ENCODE measurements at places on chromosomes 1 and 21.

DNA sequence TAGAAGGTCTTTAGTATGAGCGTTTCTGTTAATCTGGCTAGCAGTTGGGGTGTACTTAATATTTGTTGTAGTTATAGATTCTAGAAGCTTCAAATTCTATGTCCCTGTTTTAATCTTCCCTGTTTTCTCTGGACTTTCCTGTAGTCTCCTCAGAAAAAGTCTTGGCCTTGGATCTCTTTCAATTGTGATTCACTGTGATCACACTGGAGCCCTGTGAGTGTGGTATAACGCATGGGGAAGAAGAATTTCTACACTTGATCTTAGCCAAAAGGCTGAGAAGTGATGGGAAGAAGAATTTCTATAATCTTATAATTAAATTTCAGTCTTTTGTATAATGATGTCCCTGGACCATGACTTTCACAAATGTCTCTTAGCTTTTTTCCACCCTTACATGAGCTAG lies 36.7 kb upstream of the COP1 start:
- DNase-seq, result no peak

GRCh38 chr1:184806296-184806721 lies 51.7 kb upstream of the EDEM3 start:
- DNase-seq, result no peak

GRCh38 chr1:88175120-88175630 lies 508.9 kb upstream of the PKN2 start:
- DNase-seq, result no peak

DNA sequence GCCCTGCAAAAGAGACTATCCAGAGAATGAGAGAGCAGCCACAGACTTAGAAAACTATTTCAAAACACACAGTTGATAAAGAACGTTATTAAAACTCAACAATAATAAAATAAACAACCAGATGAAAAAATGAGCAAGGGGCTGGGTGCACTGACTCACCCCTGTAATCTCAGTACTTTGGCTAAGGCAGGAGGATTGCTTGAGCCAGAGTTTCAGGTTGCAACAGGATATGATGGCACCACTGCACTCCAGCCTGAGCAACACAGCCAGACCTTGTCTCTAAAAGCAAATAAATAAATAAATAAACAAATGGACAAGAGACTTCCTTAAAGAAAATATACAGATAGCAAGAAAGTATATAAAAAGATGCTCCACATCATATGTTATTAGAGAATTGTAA lies 144.6 kb downstream of the LRRIQ3 start:
- DNase-seq, result no peak

GRCh38 chr1:150237746-150238145 lies 1.8 kb upstream of the ANP32E start:
- no peak for DNase-seq

DNA sequence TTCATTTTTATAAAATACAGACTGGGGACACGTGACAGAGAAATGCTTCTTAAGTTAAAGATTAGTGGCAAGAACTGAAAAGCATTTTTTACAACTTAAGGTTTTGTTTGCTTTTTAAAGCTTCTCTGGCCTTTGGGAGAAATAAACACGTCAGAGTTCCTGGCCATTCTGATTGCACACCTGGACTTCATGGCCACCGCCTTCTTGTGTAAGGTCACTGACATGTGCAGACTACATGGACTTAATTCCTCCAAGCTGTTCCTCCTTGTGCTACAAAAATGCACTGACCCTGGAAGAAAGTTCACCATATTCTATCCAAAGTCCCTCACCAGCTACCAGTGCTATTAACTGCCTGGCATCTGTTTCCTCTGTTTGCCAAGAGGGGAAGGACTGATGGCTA lies 56.1 kb downstream of the GADD45A start:
- DNase-seq, result no peak

- DNase-seq, result no peak
These were observed 163.9 kb downstream of the TSEN15 start for GRCh38 chr1:184215274-184215925.

DNA sequence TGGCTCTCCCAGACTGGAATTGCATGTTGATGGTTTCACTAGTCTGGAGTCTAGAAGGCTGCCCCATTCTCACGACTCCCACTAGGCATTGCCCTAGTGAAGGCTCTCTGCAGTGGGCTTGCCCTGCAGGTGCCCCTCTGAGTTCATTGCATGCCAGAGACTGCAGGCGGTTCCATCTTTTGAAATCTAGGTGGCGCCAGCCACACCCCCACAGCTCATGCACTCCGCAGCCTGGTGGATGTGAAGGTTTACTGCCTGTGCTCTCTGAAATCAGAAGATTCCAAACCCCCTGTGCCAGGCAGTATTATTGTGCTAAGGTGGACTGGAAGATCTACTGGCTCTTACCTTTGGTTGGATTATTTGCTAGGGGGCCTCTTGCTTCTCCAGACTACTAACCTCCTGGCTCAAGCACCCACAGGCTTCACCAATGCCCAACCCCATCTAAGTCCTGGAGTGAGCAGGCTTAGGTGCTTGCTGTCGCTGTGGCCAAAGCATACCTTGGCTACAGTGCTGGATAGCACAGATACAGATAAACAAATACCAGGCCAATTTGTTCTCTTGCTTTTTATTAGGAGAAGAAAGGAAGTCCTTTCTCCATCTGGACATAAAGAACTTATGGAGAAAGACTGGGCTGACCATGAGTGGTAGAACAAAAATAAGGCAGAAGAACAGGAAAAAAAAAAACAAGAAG lies 83.5 kb upstream of the SIM2 start:
- DNase-seq, result no peak

- DNase-seq, result no peak
These were observed 163.8 kb downstream of the COL24A1 start for GRCh38 chr1:85992791-85993190.

DNA sequence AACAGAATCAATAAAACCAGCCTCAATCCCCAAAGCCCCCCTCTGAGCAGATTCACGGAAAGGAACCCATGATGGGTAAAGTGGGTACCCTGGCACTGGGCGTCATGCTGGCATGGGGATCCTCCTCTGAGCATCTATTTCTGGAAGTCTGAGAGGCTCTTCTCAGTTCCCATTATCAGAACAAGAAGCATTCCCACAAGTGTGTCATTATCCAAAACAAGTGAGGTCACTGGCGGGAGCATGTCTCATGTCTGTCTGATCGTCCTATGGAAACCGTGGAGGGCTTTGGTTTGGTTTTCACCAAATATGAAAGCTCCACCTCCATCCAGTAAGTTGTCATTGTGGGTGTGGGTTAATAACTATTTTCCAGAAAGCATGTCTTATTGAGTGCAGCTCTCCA lies 70.7 kb downstream of the PGM1 start:
- DNase-seq, result no peak

DNA sequence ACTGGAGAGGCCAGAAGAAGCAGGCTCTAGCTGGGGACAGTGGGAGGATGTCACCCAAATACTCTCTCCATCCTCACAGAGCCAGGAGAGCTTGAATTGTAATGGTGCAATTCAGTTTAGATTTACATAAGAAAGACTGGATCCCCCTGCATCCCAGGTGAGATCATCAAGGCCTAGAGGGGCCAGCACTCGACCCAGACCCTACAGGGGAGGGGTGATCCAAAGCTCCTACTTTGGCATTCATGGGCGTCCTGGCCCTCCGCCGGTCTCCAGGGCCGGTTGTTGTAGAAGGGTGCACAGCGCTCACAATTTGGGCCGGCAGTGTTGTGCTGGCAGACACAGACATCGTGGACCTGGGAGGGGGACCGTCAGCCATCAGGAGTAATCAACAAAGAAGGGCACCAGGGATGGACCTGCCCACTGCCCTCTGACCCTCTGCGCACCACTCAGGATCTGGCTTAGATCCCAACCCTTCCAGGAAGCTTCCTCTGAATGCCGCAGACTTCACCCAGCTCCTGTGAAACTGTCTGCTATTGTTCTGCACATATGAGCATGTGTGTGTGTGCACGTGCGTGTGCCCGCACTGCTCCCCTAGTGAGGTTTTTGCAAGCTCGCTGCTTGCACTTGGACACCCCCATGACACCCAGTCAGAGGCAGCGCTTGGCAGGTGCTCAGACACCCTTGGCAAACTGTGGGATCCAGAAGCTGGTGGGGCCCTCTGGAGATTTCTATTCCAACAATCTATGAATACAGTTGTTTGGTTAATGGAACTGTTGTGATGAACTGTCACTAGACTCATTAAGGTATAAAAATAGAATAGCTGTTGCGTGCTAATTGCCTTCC lies 21.6 kb downstream of the LAMB3 start:
- no peak for DNase-seq

GRCh38 chr1:240820816-240821215 lies 208.9 kb upstream of the GREM2 start:
- DNase-seq, result no peak

- DNase-seq, result no peak
These were observed 26.4 kb downstream of the USP48 start for GRCh38 chr1:21756393-21757089.

GRCh38 chr1:203127666-203128430 lies at the start of gene ADORA1:
ADORA1 (plus strand) TSS chr1:203127726; CDS start chr1:203128842, 1,116 bp downstream.
- DNase-seq, result no peak

DNA sequence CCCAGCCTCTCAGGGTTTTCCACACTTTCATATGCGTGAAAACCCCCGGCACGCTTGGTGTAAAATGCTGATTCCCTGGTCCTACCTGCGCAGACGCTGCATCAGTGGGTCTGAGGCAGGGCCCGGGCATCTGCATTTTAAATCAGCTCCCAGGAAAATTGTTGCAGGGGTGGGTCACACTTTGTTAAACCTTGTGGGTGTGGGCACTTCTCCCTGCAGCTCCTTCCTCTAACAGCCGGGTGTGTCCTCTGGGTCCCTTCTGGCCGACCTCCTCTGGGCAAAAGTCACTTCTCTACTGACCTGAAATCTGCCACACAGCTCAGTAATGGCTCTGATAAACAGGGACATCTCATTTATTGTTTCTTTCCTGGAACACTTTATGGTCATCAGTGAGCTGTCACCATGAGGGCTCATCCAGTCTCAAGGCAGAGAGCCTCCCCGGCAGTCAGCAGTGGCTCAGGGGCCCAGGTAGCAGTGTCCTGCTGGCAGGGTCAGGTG lies 52.8 kb upstream of the TMPRSS2 start:
- DNase-seq, result no peak

DNA sequence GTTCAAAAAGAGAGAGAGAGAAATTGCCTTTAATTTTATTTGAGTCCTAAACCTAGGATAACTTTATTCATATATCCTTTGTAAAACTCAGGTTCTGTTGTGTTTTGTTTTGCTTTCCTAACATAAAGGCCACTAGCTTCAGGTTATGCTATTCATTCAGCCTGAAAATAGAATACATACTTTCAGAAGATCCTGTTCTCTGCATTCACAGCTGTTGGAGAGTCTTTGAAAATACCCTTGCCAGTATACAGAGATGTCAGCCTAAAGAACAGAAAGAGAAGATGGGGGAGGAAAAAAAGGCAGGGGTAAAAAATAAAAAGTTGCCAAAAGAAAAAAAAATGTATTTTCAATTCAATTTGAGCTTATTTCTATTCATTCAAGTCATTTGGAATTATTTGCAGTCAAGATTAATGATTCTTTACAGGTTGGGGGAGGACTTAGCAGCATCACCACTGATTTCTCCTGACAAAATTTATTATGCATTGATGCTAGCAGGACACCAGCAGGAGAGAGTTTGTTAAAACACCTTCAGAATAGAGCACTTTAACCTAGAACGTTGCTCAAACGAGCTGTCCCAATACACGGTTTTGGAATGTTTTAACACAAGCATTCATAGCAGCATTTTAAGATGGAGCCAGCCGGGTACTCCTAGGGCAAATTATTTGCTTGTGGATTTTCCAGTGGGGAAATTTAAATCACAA lies 318.5 kb downstream of the NTNG1 start:
- no peak for DNase-seq

DNA sequence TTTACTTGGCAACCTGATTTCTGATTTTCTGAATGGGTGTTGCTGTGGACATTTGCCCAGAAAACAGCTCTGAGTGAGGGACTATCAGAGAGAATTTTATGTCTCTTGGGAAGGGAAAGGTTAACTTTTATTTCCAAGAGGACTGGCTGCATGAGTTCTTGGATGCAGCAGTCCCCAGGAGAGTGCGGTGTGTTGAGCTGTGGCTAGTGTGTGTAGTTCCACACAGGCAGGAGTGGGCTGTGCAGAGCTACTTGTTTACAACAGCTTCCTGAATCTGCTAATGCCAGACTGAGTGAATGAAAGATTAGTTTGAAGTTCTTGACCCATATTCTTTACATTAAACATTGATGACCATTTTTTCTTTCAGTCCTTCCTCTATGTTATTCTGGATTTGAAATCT lies 41.0 kb upstream of the APOBEC4 start:
- no peak for DNase-seq

GRCh38 chr1:184559117-184559713 lies 172.4 kb downstream of the C1orf21 start:
- no peak for DNase-seq

GRCh38 chr1:55216096-55216495 lies 932 bp upstream of the USP24 start:
- no peak for DNase-seq

DNA sequence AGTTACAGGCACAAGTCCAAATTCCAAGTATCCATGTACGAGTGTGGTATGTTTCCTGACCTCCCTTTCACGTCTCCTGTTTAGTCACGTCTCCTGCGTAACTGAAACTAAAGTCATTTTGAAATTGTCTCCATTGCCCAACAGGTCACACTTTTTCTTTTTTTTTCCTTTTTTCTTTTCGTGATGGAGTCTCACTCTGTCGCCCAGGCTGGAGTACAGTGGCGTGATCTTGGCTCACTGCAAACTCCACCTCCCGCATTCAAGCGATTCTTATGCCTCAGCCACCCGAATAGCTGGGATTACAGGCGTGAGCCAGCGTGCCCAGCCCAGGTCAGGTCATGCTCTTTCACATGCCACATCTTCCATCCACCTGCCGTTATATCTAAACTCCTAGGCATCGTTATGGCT lies 38.2 kb downstream of the L1TD1 start:
- DNase-seq, result no peak

DNA sequence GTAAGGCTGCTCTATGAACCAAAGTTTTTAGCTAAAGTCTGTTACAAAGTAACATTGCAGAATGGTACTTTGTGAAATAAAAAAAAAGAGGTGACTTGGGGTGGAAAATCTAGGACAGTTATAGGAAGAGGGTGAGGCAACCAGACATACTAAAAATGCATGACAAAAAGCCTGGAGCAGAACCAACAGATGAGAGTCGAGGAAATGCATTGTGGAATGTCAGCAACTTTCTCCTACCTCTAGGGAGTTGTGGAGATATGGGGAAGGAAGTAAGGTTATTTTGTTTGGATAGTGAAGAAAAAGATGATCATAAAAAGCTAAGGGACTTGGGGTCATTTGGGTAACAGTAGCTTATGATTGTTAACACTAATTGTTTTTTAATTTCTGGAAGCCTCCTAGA lies 295.6 kb downstream of the S1PR1 start:
- DNase-seq, result no peak

- DNase-seq, result no peak
These were observed 163.5 kb upstream of the NFIA start for GRCh38 chr1:60918867-60919266.

GRCh38 chr21:28142697-28143096 lies 850.0 kb downstream of the LTN1 start:
- DNase-seq, result no peak
